ENCODE measurements at places on chromosomes 6 and 20. TPM values are rescaled to one million over a fixed set of nuclear protein-coding genes. Genes with fewer than 3 reads are reported as not detected.

GRCh38 chr6:139064981-139065665 is 36.6 kb downstream of the ABRACL start:
- no peak for DNase-seq

MUC21 gene
- total RNA-seq = 0.12 TPM

CALHM4 gene
- not detected for total RNA-seq

GRCh38 chr6:111765763-111766162 is 107.5 kb downstream of the FYN start:
- no peak for DNase-seq

GRCh38 chr6:140462453-140463311 is 1088.2 kb upstream of the CITED2 start:
- DNase-seq = no peak

DNA sequence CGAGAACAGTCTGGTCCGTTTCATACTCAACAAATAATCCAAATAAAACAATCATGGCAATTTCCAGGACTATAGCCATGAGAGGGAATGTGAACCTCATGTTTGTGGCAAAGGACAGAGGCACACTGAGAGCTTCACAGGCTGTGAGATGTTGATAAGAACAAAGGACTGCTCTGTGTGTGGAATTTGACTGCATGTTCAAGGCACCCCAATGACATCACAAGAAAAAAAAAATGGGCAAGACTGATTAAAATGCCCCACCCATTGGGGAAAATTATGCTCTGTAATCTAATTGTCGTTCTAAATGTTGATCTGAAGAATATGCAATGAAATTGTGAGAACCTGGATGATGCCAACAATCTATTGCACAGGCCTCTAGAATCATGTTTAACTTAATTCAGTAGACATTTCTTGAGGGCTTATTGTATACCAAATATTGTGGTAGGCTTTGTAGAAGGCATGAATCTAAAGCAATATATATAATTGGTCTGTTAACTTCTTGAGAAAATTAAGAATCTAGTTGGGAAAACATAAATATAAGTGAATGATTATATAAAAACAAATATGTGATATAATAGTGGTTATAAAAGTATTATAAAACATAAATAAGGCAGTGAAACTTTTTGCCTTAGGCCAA is at the start of gene RHAG:
RHAG (minus strand) TSS at position 127 of the 637 bp plus-strand sequence; CDS start at position 100, 27 bp downstream.
- no peak for DNase-seq

DNA sequence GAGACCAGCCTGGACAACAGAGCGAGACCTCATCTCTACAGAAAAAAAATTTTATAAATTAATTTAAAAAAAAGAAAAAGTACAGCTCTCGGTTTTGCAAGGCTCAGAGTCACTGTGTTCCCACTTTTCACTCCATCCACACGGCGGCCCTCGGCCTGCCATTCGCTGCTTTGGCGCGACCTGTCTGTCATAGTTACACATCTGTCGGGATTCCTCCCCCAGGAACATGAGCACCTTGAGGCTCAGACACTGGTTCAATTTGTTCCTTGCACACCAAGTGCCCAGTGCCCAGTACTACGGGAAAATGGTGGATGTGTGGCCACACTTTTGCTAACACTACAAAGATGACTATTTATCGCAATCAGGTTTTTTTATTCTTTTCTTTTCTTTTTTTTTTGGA is 8.4 kb downstream of the CTSZ start:
- DNase-seq = no peak

GRCh38 chr6:16817594-16817993 is 56.3 kb upstream of the ATXN1 start:
- DNase-seq = no peak

DNA sequence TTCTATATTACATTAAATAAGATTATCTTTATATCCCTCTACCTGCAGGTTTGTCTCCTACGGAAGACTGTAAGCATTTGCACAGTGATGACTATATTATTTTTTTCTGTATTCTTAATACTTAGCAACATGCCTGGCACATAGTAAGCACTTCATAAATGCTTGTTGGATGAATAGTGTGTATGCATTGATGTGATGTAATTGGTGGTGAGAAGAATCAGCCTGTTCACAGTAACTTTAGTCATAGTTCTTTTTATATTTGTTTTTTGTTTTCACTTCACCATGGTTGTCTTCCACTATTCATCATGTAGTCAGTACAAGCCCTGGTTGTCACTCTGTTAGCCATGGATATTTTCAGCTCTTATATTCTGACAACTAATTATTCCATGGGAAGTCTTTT is 184.0 kb upstream of the FLRT3 start:
- no peak for DNase-seq

CDH4 gene
- not detected for total RNA-seq

DNA sequence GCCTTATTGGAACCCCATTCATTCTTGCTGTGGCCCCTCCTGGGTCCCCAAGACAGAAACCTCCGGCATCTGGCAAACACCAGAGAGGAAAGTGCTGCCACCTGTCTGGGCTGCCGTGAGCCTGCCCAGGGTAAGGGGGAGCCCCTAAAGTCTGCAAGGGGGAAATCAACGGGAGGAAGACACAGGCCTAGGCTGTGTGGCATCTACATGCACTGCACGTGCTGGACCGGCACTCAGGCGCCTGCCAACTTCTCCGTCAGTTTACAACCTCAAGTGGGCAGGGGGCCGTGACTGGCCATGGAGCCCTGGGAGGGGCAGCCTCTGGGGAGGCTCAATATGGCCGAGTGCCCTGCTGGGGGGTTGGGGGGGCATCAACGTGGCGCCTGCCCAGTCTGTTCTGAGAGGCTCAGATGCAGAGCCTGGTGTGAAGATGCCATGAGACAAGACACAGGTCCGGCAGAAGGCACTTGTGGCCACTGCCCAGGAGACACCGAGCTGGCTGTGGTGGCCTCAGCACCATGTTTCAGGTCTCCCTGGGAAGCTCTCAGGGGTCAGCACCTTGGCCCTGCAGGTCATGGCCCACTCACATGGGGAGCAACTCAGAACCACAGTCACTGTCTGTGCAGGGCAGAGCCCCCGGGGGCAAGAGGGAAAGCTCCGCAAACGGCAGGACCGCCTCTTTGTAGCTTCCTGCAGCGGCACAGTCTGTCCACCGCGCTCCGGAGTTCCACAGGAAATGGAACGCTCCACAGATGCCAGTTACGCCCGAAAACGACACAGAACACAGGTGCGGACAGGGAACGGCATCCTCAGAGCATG is 8.4 kb downstream of the UCKL1 start:
- peak; percentile 46 for DNase-seq

- DNase-seq = no peak
Observed at GRCh38 chr6:109644131-109644530, 46.9 kb downstream of the AK9 start.

- DNase-seq = no peak
Observed at GRCh38 chr6:13519839-13520238, 32.4 kb upstream of the GFOD1 start.

LCA5 gene
- 1.1 TPM for total RNA-seq

- no peak for DNase-seq
Observed at GRCh38 chr6:154596701-154597100, 86.2 kb upstream of the CNKSR3 start.

GRCh38 chr6:2738373-2738979 is 12.2 kb downstream of the MYLK4 start:
- DNase-seq = no peak

DNA sequence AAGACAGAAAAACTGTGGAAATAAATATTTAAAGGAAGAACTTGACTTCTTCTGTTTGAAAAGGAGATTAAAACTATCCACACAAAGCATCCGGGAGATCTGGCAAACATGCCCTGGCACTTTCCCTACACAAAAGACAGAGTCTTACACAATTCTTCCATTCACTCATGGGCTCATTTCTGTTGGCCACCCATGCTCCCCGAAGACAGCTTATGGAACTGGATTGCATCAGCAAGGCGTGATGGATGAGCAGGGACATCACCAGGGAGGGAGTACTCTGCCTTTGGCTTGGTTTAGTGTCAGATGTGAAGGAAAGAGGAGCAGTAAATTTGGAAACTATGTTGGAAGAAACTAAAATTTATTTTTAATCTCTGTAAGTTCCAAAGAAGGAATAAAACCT is 379.3 kb downstream of the CD109 start:
- DNase-seq = no peak

KCNK16 gene
- not detected for total RNA-seq

DNA sequence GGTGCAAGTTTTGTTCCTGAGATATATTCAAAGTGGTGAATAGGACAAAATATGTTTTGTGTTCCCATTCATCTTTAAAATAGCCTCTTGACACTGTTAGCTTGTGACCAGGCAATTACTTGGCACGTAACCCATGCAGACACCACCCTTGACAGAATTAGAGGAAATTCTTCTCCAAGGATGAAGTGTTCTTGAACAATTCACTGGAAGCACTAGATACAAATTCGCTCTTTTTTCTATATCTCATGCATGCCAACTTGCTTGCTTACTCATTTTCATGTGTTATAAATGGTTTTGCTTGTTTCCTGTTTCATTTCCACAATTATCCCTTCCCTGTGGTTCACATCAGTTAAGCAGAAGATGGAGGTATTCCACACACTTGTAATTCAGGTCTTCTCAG is 105.2 kb upstream of the MAN1A1 start:
- DNase-seq = no peak

GRCh38 chr6:108760126-108761050 is 87.8 kb upstream of the ARMC2 start:
- no peak for DNase-seq

- peak; percentile 7 for DNase-seq
Observed at GRCh38 chr20:41392871-41393704, 26.5 kb upstream of the EMILIN3 start.

Measured in mucosa of descending colon (tissue), 3 donors.